NCI-H1436 treated with DMSO at 0.1 percent for 48 hours (cell line): ENCODE measurements at places on chromosomes 5 and 9.

- no peak for DNase-seq
Measured at GRCh38 chr9:124284237-124284831, 26.6 kb downstream of the NEK6 start.

DNA sequence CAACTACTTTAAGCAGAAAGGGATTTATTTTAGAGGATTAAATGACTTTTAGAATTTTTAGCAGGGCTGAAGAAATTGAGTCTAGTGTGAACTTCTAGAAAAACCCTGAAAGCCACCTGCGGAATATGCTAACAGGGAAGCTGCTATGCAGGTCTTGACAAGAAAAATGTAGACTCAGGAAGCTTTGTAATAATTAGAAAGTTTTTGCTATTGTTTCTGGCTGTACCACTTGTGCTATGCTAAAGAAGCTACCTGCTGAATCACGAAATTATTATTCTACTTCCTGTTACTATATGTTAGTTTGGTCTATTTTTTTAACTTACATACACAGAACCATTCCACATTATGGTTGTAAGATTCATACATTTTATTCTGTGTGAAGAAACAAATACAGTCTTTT, 74.0 kb upstream of the CHSY3 start:
- no peak for DNase-seq

GRCh38 chr5:172645271-172646055, 4.4 kb downstream of the NEURL1B start:
- DNase-seq, result no peak

DNA sequence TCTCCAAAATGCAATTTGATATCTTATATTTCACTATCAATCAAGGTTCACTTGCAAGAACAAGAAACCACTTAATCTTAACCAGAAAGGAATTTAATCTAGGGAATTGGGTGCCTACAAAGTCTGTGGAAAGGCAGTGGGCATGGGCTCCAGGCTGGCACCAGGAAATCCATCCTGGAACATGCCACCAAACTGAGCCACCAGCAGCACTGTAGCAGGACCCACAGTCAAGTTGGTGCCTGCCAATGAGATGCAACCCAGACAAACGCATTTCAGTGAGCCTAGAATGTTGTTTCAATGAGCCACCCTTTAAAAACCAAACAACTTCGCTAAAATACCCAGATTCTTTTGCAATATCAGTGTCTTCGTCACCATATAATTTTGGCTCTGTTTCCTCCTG, 71.1 kb downstream of the PRKACG start:
- no peak for DNase-seq

DNA sequence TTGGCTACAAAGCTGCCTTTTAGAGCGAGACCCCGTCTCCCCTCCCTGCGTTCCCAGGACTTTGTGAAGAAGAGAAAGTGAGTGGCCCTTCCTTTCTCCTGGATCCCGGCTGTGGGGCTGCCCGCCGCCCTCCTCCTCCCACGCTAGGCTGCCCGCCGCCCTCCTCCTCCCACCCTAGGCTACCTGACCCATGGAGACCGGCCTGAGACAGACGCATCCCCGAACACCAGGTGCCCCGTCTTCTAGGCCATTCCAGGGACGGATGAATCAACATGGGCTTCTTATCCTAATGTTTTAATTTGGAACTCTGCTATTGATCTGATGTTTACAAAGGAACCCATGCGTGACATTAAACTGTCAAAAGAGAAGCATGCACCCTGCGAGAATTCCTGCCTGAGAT, 117.3 kb upstream of the LPCAT1 start:
- DNase-seq, result no peak

GRCh38 chr9:25366906-25367305, 311.3 kb downstream of the TUSC1 start:
- no peak for DNase-seq

DNA sequence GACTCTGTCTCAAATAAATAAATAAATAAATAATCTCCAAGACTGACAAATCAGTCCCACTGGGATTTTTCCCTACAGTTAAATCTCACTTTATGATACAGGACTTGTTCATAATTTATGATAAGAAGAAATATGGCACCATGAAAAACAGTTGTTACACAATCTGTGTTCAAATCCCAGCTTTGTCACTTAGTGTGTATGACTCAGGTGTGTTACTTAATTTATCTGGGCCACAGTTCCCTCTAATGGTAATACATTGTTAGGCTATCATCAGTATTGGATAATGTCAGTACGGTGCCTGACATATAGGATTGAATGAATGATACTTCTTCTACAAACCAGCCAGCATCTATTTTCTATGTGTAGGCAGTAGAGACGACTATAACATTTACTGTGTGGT, 23.1 kb downstream of the SLC36A3 start:
- DNase-seq, result no peak

GRCh38 chr9:111232997-111233790, 96.8 kb downstream of the OR2K2 start:
- no peak for DNase-seq

GRCh38 chr9:110753731-110754231, 85.2 kb downstream of the MUSK start:
- no peak for DNase-seq

- DNase-seq, result no peak
Measured at GRCh38 chr9:101487443-101487840, 46.2 kb upstream of the RNF20 start.

GRCh38 chr9:70439991-70440706, 25.7 kb upstream of the KLF9 start:
- no peak for DNase-seq

GRCh38 chr9:14103115-14103514, 210.8 kb downstream of the NFIB start:
- no peak for DNase-seq

GRCh38 chr9:125701351-125701750, 5.7 kb downstream of the MAPKAP1 start:
- no peak for DNase-seq

- DNase-seq, result no peak
Measured at GRCh38 chr5:41425736-41426135, 84.7 kb downstream of the PLCXD3 start.

DNA sequence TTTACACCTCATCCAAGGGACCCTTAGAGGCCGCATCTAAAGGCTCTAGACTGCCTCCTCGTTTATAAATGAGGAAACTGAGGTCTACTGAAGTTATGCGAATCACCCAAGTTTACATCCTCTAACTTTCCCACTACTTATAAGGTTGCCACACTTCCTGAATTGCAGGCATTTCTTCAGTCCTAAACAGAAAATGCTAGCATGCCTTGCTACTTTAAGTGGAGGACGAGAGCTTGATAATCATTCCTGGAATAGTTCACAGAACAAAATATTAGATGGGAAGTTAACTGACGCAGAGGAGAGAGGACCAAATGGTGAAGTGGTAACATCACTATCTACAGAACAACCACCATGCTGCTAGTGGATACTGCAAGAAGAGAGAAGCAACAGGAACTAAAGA, 85.8 kb downstream of the GNAQ start:
- DNase-seq, result no peak

DNA sequence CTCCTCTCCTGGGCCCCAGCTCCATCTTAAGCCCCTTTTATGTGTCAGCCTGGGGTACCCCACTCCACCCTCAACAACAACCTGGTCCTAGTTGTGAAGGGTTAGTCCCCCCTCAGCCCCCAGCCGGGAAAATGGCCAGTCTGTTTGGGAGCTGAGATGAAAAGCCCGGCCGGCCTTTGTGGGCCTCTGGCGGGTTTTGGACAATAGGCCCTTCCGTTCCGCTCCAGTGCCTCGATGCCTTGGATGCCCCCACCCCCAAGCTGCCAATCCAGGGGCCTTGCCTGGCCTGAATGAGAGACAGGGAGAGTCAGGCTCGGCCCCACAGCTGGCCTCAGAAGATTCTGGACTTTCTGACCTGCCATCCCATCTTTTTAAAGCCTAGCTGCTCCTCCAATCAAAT, 9.2 kb downstream of the CNTFR start:
- no peak for DNase-seq

DNA sequence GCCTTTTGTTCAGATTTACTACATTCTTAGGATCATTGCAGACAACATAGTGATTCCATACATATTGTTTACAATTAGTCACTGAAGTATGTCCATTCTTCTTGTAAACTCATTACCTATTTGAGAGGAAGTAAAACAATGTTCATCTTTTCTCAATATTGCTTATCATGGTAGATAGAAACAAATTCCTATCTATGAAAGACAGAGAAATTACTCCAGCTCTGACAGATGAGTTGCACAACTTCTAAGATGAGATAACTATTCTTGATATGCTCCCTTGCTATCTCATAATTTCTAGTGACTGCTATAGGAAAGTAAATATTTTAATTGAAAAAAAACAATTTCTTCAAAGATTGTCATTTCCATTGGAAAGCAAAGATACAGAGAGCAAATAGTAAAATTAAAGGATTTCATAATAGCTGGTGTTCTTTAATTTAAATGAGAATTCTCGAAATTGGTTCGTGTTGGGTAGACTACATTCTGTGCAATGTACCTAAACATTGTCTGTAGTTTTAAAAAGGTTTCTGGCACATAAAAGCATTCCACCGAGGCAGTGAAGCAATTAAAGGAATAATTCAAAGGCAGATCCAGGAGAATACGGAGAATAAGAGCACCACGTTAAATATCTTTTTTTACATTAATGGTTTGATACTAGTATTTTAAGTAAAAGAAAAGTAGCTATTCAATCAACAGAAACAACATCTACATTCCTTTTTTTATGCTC, 1029.1 kb upstream of the ACO1 start:
- no peak for DNase-seq

GRCh38 chr9:8419596-8420275, 620.2 kb upstream of the DMAC1 start:
- no peak for DNase-seq

DNA sequence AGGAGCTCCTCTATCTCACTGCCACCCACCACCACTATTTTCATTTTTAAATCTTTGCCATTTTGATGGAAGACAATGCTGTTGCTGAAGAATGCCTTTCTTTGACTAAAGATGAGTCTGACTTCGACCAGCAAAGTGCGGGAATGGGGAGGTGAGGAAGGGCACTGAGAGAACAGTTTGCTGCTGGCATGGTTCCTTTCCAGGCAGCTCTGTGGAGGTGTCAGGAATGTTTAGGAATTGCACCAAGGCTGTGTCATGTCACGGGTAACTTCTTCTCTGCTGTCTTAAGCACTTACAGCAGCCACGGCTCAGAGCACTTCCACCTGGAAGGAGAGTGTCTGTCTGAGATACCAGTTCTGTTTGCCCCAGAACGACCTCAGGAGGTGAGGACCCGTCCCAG, 41.4 kb upstream of the SHB start:
- DNase-seq, result no peak

GRCh38 chr9:111959468-111960359, 63.1 kb downstream of the UGCG start:
- DNase-seq, result no peak

DNA sequence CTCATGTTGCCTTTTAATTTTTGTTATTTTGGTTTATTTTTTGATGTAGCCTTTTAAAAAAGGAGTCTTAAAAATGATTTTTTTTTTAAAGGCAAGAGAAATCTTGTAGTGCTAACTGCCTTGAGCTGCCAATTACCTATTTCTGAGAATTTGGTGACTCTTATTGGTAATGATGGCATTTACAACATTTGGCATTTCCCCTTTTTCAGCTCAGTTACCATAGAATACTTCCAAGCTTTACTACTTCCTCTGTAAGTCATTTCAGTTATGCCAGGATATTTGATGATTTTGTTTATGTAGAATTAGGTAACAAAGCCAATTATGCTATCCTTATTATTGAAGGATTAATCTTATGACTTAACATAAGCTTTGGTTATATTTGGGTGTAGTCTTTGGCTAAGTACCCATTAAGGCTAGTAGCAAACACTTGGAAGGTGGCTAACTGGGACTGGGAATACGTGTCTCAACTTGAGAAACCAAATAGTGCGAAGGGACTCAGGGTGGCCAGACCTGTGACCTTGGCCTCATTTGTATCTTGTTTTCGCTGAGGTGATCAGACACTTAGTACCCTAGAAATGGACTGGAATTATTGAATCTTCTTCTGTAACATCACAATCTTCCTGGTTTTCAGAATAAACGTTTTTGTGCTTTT, 27.7 kb downstream of the CDC37L1 start:
- no peak for DNase-seq

GRCh38 chr5:143101725-143102386, 301.6 kb downstream of the NR3C1 start:
- no peak for DNase-seq

DNA sequence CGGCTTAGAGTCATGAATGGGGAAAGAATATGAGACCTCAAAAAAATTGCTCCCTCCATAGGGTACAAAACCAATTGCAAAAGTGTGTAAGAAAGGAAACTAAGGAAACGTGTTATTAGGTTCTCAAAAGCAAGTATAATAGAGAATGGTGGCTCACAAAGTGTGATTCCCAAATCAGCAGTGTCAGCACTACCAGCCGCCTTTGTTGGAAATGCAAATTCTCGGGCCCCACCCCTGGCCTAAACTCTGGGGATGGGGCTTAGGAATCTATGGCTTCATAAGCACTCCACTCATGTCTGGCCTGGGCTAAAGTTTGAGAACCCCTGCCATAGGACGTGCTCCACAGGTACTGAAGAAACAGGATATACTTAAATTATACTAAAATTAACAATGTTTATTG, 1.6 kb upstream of the CCDC69 start:
- no peak for DNase-seq

GRCh38 chr9:109107402-109108240, 12.1 kb downstream of the TMEM245 start:
- no peak for DNase-seq

- DNase-seq, result no peak
Measured at GRCh38 chr9:34479431-34479866, 20.8 kb downstream of the DNAI1 start.

GRCh38 chr5:64166201-64166959, 737 bp downstream of the RNF180 start:
- no peak for DNase-seq

DNA sequence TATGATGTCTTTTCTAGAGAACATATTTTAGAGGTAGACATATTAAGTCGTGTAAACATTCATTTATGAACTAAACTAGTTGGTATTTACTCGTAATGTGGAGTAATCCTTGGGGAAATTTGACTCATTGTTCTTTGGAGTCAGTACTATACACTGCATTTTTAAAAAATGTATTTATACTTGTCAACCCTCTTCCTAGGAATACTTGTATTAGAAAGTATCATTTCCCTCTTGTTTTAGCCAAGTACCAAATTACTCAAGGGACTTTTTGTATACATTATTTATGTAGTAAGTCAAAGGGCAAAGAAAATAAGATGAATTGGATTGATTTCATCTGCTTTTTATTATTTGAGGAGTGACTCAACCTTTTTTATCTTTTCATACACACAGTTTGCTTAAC, 248.1 kb upstream of the IZUMO3 start:
- DNase-seq, result no peak

- no peak for DNase-seq
Measured at GRCh38 chr9:129225815-129226214, 47.8 kb upstream of the IER5L start.

DNA sequence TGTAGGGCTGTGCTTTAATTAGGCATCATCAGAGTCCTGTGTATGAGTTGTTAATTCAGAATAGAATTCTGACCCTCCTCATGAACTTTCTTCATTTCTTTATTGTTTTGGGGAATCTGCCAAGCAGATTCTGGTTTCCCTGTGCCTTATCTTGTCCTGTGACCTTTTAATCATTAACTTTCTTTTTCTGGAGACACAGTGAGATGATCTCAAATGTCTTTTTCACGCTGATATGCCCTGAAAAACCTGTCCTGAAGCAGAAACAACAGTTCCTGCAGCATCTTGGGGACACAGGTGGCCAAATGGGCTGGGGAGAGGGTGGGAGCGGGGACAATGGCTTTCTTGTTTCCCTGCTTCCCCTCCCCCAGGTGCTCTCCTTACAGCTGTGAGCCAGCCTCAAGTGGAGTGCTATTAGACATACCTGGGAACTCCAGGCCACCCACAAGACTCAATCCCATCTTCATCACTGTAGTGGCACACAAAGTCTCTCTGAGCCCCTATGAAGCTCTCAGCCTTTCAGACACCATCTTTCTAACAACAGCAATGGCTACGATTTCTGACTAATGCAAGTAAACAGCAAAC, 213.8 kb downstream of the ATP10B start:
- no peak for DNase-seq
